Omental fat pad (tissue), 4 donors: ENCODE measurements at places on chromosomes 12 and 14.
A peak's percentile ranks its signal among the peaks of the same experiment; 100 is the strongest.

GRCh38 chr12:26870491-26871419 is 37.8 kb upstream of the ITPR2 start:
- DNase-seq, result no peak

GRCh38 chr14:30291216-30291615 is 267.7 kb upstream of the G2E3 start:
- no peak for DNase-seq

DNA sequence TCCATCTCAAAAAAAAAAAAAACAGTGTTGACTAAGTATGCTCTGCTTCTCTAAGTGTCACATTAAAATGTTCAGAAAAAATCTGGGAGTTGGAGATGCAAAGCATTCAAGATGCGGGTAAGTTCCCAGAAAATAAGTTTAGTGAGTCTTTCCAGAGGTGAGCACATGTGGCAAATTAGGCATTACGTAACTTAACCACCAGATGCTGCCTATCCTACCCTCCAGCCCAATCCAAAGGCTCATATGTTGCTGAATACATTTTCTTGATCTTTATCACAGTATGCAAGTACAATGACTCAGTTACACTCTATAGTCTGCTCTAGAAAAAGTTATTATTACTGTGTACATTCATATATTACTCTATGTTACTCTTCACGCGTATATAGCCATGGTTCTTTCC is 3.6 kb downstream of the SLC2A14 start:
- no peak for DNase-seq

- no peak for DNase-seq
These were observed 475.4 kb upstream of the SEL1L start for GRCh38 chr14:82009076-82009475.

- no peak for DNase-seq
These were observed 499.7 kb downstream of the TMTC2 start for GRCh38 chr12:83186419-83186818.

- peak; percentile 26 for DNase-seq
These were observed 55.1 kb downstream of the CMAS start for GRCh38 chr12:22100958-22101748.

- DNase-seq, result no peak
These were observed 91.0 kb downstream of the RBM19 start for GRCh38 chr12:113874999-113875561.

DNA sequence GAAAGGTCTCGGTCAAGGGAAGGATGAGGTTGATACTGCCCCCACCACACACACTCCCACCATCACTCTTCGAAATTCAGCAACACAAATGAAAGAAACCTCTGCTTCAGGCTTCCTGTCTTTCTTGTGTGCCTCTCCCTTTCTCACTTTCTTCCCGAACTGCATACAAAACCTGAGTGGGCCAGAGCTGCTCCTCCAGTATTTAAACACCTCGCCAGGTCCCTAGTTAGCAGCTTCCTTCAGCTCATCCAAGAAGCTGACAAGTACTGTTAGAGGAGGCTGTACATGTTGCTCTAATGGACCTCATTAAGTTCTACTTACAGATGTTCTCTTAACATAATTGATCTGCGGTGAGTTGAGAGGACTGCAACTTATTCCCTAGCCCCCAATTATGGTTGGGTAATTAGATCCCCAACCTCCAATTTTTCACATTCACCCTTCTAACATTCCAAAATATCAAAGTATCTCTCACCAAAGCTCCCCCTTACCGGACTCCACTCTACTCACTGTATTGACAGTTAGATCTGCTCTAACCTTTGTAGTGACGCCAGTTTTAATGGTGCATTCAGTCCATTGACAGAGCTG is 4.1 kb upstream of the LMO3 start:
- DNase-seq, result no peak

- no peak for DNase-seq
These were observed 12.8 kb downstream of the STX2 start for GRCh38 chr12:130826151-130826801.

DNA sequence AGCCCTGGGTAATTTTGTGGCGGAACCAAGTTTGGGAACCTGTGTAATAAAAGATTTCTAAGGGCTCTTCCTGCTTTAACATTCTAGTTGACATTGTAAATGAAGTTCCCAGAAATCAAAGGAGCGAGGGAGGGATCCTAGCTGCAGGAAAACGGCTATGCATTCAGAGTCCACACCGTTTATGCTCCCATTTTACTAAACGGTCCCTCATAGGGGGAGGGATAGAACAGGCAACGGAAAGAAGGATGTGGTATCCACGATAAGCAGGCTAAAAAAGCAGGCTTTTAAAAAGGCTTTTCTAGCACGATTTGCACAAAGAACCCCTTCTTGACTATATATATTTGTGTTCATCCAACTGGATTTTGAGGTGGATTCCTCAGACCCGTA is 559 bp downstream of the SYNJ2BP start:
- no peak for DNase-seq

DNA sequence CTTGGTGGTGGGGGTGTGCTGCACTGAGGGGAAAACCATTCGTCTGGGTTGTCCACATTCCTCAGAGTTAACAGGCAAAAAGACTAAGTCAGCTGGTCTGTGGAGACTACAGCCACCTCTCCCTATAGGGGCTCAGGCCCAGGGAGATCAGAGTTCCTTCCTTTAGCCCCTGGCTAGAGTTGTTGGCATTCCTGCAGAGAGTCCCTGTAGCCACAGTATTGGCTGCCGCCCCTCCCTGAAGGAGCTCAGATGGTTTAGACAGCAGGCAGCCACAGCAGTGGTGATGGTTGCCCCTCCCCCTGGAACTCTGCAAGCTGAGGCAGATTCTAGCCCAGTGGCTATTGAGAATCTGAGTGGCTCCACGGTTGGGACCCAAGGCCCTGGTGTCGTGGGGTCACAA is 1072.5 kb upstream of the ATXN7L3B start:
- no peak for DNase-seq

DNA sequence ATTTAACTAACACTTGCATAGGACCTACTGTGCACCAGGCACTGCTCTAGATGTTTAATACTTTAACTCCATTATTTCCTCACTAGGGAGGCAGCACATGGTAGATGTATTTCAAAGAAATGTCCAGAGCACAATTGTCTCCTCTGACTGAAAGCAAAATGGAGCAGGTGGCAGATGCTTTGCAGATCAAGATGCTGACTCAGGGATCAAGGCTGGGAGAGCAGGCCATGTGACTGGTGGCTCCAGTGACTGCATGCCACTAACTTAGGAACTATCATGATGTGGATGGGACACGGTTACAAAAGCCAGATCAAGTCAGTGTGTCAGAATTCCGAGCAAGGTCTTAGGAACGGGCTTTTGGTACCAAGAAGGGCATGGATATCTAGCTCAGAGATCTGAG is 28.2 kb downstream of the SERPINA11 start:
- DNase-seq, result no peak

DNA sequence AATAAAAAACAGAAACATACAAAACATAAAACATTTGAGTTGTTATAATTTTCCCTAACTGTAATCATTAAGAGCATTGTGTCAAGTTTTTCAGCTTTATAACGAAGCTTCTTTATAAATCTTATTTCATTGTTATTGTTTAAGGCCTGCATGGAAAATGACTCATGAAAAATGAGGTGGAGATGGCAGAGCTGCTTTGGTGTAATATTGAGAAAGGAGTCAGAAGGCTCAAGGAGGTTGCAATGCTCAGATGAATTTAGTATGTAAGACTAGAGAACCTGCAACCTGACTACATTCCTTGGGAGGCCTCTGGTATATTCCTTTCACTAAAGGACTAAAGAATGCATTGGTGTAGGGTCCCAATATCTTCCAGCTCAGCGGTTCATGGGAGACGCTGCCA is 61.5 kb downstream of the TMEM30B start:
- no peak for DNase-seq

DNA sequence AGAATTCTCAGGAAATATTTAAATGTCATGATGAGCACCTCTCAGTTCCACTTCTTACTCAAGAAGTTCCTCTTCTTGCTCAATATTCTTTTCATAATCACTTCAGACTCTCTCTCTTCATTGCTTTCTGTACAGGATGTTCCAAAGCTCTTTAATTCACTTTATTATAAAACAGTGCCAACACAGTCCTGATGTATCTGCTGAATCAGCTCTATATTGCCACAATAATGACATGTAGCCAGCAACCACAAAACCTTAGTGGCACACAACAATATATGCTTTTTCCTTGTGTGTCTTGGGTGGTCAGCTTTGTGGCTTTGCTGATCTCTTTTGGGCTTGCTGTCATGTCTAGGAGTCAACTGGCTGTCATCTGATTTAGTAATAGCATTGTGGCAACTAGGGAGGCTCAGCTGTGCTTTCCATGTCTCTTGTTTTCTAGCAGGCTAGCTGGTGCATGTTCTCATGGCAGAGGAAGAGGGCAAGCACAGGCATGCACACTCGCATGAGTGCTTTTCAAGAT is 52.8 kb upstream of the SLC2A13 start:
- DNase-seq, result no peak

GRCh38 chr12:5432011-5432400 is at the start of gene NTF3:
TSS of gene NTF3 (plus strand) at chr12:5432108. CDS start at chr12:5432325, 217 bp downstream.
- DNase-seq, result no peak

DNA sequence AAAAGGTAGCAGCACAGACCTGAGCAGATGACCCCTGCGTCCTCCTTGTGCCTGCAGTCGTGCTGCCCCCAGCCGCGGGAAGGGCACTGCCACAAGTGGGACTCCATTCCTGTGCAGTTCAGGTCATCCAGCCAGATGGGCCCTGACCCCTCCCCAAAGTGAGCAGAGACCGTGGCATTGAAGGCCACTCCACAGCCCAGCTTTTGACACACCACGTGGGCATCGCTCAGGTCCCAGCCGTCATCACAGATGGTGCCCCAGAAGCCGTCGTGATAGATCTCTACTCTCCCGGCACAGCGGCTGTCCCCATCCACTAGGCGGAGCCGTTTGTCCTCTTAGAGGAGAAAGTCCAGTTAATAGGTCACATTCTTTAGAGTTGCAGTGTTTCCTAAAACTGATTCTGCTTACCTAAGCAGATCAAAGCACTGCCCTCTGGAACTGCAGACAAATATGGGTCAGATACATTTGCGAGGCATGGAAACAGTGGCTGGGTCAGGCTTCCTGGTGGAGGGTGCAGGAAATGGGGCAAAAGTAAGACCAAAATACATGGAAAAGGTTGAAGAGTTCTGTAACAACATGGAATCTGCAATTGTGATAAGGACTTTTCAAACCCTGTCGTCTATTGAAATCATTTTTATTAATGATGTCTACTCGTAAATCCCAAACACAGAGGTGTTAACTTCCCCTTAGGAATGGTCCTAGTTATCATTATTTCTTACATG is 69.4 kb downstream of the CD163L1 start:
- DNase-seq, result no peak

GRCh38 chr12:96103067-96103644 is 67.8 kb upstream of the LTA4H start:
- no peak for DNase-seq

- no peak for DNase-seq
These were observed 22.1 kb upstream of the CLEC14A start for GRCh38 chr14:38278035-38278434.

GRCh38 chr14:102450206-102451063 is 59.1 kb downstream of the ANKRD9 start:
- DNase-seq, result no peak
